ENCODE measurements at places on chromosomes 4 and X. TPM values are rescaled to one million over a fixed set of nuclear protein-coding genes. Genes with fewer than 3 reads are reported as not detected.

- DNase-seq = no peak
These were observed 11.2 kb downstream of the CHST7 start for GRCh38 chrX:46584736-46585135.

Gene ABCG2
- 21.6 TPM for total RNA-seq

Gene LRAT
- total RNA-seq = 0.41 TPM

GRCh38 chr4:19675172-19675811 lies 576.4 kb upstream of the SLIT2 start:
- DNase-seq = no peak

GRCh38 chr4:135186002-135186401 lies 984.4 kb upstream of the PABPC4L start:
- DNase-seq = no peak

DNA sequence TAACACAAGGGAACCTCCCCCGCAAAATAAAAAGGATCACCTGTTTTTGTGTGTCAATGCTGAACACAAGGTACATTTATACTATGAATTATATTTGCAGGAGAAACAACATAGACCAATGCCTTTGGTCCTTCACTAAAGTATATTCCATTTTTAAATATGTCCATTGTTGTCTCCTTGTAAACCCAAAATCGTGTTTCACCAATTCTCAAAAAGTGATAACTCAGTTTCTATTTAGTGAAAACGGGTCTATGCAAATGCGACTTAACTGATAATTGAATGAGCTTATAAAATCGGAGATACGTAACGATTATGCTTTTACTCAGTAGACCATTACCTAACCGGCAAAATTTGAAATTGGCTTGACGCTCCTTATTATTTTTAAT lies 2.1 kb downstream of the BRWD3 start:
- DNase-seq = no peak

DNA sequence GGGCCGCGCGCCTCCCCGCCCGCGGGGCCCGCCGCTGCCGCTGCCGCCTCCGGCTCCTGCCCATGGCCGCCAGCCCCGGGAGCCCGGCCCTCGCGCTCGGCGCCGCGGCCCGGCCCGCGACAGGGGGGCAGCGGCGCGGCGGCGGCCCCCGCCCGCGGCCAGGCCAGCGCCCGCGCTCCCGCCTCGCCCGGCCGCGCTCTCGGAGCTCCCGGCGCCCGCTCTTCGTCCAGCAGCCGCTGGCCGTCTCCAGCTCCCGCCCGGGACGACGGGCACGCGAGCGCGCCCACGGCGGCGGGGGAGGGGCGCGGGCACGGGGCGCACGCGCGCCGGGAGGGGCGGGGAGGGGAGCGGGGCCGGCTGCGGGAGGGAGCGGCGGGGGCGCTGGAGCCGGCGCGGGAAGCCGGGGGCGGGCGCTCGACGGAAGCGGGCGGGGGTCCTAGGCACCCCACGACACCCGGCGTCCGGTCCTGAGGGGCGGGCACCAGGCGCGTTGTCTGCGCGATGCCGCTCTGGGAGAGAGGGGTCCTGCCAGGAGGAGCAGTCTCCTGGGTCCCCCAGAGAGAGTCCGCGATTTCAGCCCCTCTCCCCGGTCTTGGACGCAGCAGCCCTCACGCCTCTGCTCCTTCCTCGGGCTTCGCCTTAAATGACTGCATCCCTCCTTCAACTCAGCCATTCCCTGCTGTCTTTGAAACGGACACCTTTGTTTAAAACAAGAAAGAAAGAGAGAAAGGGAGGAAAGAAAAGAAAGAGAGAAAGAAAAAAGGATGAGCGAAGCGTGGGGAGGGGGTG lies 490 bp upstream of the PDZD4 start:
- peak; percentile 49 for DNase-seq

DNA sequence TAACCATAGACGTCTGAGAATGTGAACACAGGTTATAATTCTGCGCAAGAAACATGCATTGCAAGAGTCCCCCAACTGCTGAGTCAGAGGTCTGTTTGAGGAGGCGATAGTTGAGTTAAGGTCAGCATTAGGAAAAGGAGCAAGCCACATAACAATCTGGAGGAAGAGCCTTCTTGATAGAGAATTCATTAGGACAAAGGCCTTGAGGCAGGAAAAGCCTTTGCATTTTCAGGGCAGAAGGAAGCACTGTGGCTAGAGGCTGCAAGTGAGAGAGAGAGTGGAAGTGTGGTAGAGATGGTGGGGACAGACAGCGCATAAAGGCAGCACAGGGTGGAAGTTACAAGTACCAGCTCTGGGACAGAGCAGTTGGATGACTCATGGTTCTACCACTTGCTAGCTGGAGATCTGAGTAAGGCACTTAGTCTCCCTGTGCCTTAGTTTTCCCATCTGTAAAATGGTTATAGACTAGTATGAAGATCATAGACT lies 125.8 kb upstream of the LNX1 start:
- DNase-seq = no peak

GRCh38 chrX:45840411-45840950 lies 639.8 kb upstream of the DIPK2B start:
- no peak for DNase-seq

DNA sequence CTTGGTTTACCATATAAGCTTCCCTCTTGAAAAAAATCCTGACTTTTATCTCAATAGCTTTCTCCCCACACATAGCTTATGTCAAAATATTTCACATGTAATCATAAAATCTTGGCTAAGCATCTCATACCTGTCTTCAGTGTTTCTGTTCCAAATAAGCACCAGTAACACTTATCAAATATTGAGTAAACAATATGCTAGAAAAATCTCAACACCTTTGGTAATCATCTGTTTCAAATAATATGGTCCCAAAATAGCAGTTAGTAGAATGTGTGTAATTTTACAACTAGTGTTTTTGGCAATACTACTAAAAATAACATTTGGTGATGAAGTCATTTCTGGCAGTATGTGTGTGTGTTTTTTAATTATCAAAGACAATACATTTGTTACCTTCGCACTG lies 2138.2 kb downstream of the PCDH7 start:
- DNase-seq = no peak

DNA sequence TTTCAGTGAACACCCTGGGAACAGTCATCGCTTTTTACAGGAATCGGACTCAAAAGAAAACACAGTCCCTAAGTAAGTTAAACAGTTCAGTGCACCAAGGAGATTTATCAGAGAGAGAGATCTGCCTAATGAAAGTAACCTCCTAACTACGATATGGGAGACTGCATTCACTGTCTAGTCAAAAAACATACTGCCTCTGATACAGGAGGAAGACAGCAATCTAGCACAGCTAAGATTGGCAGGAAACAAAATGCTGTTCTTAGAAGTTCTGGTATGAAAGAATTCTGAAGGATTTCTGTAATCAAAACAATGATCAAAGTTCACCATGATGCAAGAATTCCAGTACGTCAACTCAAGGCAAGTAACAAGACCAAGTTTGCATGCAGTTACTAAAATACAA lies 92.8 kb downstream of the MAML3 start:
- no peak for DNase-seq

- no peak for DNase-seq
These were observed 723 bp downstream of the NKX6-1 start for GRCh38 chr4:84498203-84498934.

DNA sequence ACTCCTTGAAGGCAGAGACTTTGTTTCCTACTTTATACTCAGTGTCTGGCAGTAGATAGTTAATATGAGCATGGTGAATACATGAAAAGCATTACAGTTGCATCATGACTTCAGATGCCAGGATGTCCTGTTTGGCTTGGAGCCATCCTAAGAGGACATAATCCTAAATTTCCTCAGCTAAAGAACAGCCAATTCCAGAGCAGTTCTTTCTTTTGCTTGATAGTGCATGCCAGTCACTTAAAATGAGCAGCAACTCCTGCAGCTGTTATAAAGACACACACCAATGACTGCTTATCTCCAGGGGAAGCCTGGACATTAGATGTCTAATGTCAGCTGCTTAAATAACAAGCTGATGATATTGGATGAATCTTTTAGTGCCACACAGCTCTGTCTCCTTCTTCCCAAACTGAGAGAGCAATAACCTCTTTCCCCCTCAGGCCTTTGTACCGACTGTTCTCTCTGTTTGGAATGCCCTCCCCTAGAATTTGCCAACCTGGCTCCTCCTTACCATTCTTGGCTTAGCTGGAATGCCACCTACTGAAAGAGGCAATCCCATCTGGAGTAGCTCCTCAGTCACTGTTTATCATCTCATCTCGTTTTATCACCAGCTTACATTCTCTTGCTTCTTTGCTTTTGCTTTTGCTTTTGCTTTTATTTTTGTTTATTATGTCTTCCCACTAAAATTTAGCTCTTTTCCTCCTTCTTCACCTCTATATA lies 100.8 kb upstream of the USP38 start:
- no peak for DNase-seq

Gene GRID2
- total RNA-seq = 33.8 TPM

Gene NXF2
- total RNA-seq = not detected

DNA sequence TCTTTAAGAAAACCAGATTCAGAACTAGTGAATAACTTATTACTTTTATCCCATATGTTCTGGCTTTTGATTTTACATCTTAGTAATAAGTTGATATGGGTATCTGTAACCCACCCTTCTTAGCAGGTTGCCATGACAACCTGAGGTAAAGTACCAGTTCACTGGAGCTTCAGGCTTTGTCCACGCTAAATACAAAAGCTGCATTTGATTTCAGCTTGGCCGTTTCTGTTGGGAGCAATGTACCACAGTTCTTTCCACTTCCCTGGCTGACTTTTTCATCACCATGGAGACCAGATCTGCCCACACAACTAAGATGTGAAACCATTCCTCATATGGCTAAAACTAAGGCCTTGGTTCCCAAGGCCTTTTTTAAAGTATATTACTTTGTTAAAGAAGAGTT lies 26.1 kb downstream of the KLHL34 start:
- DNase-seq = no peak

Gene RAB9A
- 19.2 TPM for total RNA-seq

DNA sequence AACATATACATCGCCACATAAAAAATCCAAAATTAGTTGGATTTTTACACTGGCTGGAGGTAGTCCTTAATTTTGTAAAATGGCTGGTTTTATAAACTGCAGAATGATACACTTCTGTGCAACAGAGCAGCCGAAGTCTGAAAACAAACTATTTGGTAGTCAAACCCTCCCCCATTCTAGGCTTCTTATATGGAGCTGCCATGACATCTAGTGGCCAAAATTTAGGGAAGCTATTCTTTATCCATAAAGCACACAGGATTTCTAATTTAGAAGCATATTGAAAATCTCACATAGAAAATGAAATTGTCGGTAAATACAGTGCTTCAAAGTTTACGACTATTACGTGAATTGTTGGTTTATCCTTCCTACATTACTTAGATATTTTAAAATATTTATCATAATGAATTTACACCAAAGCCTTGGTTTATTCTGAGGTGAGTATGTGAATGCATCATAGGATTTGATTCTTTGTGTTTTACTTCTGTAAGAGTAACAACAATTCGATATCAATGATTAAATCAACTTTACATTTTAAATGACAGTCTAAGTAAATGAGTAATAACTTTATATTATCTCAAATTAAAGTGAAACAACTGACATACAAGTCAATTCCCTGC lies 113.4 kb upstream of the FAM241A start:
- DNase-seq = peak; percentile 2

- DNase-seq = no peak
These were observed 22.2 kb downstream of the CENPC start for GRCh38 chr4:67522851-67523671.

- peak; percentile 52 for DNase-seq
These were observed 837 bp downstream of the NAT8L start for GRCh38 chr4:2059726-2060602.

Gene MAP7D3
- 1.2 TPM for total RNA-seq

- no peak for DNase-seq
These were observed 131.5 kb downstream of the JADE1 start for GRCh38 chr4:128940971-128941370.

DNA sequence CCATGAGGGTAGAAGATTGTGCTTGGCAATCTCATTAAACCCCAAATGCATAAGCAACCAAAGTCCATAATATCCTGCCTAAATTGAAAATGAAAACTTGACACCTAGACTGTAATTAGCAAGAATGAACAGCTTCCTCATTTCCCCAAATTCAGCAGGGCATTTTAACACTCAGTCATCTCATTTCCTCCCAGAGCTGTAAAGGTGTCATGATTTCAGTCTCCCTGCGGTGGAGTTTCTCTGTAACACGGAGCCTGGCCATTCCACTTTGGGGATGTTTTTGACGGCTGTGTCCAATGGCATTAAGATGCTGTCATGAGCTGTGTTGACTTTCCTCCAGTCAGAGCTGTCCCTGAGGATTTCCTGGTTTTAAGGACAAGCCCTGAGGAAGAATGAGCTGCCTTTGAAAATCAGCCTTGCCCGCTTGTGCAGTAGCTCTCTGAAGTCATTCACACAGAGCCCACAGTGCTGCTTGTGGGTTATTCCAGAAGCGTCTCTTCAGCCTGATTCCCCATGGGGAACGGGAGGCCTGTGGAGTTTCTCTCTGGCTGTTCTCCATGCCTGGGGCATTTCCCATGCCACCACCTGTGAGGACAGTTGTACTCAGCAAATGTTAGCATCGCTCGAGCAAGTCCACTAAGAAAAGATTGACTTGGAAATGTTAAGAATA lies 187.0 kb downstream of the MID1 start:
- DNase-seq = no peak

Gene RBMX2
- total RNA-seq = 28.9 TPM

DNA sequence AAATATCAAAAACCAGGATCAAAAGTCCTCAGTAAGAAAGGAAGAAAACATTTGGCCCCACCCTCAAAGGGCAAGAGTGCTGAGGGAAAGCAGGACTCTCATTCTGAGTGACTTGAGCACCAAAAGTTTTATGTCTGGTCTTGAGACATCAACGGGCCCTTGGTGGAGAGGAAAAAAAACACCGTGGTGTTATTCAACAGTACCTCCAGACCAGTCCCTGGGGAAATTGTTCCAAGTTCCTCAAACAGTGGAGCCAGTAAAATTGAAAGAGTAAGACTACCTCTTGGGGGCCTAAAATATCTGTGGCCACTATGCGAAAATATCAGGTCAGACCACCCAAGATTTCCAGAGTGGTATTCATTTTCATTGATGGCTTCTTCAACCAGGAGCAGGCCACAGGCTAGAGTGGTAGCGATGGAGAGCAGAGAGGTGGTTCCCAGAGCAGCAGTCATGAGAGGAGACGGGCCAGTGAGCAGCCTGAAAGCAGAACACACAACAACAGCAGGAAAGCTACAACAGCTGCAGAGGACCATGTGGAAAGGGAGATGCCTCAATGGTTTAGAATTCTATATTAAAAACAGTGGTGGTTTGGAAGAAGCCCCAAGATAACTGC lies 63.7 kb upstream of the RPL34 start:
- DNase-seq = no peak

DNA sequence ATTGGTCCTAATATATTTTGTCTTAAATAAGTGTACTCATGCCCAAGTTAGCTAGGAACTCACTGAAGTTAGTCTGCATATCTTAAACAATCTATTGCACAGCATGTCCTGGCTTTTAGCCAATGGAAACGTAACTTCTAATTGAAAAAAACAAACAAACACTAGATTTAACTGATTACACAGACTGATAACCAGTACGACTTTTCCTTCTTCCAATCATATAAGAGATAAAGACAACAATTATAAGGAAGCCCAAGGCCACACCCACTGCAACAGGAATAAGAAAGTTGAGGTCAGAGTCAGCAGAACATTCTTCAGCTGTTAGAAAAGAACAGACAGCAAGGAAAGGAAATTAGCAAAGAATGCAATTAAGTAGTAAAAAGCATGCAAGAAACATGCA lies 40.8 kb downstream of the LAMP2 start:
- DNase-seq = no peak

- DNase-seq = no peak
These were observed 25.5 kb upstream of the PRPS1 start for GRCh38 chrX:107602694-107603239.
